Bone marrow (tissue), 2 donors: ENCODE measurements at places on chromosomes 2 and 18.

- no peak for DNase-seq
Observed at GRCh38 chr2:46952171-46952570, 36.6 kb upstream of the MCFD2 start.

GRCh38 chr2:132252191-132252893, 90.6 kb upstream of the ANKRD30BL start:
- DNase-seq = no peak

GRCh38 chr2:223884399-223884798, 47.0 kb upstream of the AP1S3 start:
- no peak for DNase-seq

- DNase-seq = no peak
Observed at GRCh38 chr2:75098856-75099255, 100.5 kb downstream of the TACR1 start.

DNA sequence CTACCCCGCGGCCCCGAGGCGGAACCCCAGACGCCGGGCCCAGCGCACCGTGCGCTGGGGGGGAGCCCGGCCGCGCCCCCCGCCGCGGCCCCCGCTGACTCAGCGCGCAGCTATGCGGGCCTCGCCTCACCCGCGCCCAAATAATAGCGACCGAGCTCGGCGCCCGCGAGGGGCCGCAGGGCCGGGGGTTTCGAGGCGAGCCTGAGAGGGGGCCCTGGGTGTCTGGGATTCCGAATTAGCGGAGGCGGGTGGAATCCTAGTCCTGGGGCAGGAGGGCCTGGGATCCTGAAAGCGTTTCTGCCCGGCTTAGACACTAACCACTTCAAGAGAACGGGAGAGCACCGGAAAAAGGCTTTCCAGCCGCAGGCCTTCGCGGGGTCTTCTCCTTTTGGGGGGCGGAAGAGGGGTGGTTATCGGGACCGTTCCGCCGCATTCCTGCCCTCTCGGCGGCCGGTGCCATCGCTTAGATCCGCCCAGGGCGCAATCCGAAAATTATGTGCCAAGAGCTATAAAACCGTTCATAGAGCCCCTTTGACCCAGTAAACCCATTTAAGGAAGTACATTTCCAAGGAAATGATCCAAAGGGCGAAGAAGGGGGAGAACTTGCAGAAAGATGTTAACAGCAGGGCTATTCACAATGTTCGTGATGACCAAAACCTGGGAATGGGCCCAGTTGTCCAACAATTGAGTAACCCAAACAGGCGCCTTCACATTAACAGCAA, 681 bp upstream of the ROCK2 start:
- DNase-seq = peak; percentile 56

GRCh38 chr18:32010124-32010721, 8.4 kb upstream of the RNF125 start:
- DNase-seq = no peak

DNA sequence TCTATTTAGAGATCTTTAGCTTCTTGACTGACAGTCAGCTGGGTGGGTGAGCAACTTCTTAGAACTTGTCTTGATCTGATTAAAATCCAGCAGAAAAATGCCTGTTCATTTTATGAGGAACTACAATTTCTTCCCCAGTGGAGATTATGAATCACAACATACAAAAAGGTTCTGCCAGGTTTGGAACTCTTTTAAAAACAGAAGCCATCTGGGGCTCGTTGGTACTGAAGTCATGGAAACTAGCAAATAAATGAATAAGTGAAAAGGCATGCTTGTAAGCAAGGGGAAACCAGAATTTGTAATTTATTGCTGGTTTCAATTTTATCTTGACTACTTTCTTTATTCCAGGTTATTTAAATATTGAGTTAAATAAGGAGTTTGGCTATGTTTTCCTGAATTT, 767.4 kb downstream of the MBD2 start:
- DNase-seq = no peak

GRCh38 chr2:147594038-147594437, 250.8 kb upstream of the ACVR2A start:
- DNase-seq = no peak

DNA sequence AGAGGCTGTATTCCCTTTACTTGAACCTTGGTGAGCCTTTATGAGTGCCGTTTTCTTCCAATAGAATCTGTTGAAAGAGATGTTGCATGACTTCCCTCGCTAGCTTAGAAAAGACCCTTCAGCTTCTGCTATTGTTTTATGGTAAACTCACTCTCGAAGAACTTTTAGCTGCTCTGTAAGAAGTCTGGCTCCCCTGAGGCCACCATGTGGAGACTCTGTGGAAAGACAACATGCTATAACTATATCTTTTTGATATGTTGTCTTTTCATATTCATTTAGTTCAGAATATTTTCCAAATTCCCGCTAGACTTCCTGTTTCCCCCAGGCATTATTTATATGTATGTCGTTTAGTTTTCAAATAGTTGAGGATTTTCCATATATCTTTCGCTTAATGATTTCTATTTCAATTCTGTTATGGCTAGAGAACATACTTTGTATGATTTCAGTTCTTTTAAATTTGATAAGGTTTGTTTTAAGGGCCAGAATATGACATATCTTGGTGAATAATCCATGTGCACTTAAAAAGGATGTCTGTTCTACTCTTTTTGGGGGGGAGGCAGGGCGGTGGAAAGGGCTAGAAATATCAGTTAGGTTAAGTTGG, 64.1 kb downstream of the PTPN4 start:
- no peak for DNase-seq

DNA sequence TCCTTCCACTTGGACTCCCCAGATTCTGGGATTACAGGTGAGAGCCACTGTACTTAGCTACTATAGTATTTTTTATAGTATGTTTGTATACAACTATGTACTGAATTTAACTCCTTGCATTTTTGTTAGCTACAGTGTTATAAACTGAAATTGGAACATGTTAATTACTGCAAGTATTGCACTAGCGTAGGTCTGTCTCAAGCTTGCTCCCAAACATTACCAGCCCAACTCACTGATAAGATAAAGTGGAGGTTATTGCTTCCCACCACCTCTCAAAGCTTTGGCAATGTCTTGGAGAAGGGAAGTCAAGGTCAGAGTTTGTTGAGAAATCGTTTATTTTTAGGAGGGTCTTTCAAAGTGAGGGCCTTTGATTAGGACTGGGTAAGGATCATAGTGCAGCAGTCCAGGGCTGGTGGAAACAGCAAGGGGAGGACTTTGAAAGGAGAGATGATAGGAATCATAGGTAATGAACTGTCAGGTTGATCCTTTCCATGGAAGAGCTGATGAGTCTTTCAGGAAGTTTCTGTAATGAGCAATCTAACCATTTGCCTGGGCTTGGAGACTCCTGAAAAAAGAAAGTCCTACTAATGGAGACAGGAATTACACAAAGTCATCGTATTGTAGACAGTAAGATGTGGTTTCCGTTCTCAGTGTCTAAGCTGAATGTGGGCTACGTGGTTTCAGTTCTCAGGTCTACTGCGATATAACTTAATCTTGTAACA, 257.1 kb downstream of the MYO3B start:
- DNase-seq = no peak

- DNase-seq = no peak
Observed at GRCh38 chr2:156125018-156125417, 207.5 kb downstream of the NR4A2 start.

GRCh38 chr2:54122939-54123338, 7.5 kb downstream of the ACYP2 start:
- DNase-seq = no peak

DNA sequence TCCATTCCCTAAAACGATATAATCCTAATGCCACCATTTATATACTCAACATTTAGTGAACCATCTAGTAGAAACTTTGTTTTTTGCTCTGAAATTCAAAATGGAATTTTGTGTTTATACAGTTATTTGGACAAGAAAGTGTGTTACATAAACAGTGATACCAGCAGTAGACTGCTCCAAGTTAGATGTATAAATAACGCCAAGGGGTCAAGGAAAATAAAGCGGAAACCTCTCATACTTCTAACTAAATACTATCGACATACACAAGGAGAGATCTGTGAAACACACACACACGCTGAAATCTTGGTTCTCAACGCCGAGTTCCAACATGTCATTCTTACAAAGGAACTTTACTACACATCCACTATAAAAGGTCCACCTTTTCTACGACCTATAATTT, 1.2 kb downstream of the TXNL1 start:
- no peak for DNase-seq

DNA sequence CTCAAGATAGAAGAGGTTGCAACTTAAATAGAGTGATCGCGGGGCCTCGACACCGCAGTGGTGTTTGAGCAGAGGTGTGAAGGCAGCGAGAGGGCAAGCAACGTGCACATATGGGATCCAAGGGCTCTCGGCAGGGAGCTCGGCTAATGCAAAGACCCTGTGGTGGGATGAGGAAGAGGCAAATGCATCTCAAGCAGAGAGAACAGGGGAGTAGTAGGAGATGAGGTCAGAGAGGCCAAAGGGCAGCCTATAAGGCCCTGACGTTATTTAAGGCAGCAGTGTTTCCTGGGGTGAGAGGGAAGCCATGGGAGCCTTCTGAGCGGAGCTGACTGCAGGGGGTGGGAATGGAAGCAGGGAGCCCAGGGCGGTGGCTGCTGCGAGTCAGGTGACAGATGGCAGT, 74.5 kb downstream of the MRPS9 start:
- no peak for DNase-seq

GRCh38 chr2:183490914-183491313, 366.7 kb downstream of the NUP35 start:
- no peak for DNase-seq

GRCh38 chr2:234481301-234481700, 15.6 kb downstream of the ARL4C start:
- DNase-seq = no peak

DNA sequence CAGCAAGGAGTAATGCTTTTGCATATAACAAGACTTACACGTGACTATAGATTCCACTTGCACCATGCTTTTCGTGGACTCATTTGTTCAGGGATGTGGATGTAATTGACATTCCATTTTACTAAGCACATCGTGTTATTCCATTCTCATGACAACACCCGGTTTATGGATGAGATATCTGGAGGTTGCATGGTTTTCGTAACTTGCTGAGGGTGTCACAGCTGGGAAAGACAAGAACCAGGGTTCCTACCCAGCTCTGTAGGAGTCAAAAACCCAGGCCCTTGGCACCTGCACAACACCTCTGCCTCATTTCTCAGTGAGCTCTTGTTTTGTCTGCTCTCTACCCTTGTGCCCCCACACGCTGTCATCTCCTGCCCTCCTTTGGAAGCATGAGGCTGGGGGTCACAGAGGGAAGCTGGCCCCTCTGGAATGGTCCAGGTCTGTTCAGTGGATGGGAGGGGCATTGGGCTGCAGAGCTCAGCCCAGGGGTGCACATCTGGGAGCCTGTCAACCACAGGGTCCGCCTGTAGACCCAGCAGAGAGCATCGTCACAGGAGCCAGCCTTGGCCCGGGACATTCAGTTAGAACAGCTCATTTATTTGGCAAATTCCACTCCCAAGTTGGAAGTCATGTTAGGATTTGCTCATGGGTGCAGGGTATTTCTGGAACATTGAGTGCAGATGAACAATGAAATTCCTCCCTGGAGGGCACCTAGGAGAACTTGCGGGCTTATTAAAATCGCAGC, 120.1 kb upstream of the TWIST2 start:
- DNase-seq = no peak

GRCh38 chr2:167510071-167510759, 621.9 kb downstream of the XIRP2 start:
- no peak for DNase-seq

DNA sequence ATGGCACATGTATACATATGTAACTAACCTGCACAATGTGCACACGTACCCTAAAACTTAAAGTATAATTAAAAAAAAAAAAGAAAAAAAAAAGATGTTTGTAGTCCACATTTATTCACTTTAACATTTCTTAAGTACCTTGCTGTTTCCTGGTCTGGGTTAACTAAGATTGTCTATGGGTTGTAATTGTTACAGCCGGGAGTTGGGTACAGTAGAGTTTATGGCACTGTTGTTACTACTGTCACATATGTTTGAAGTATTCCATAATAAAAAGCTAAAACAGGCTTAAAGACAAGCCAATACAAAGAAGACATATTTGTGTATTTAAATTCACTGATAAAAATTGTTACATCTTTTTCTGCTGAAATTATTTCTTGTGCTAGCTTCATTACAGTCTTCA, 36.2 kb downstream of the GCC2 start:
- DNase-seq = no peak

- no peak for DNase-seq
Observed at GRCh38 chr2:131143803-131144202, 38.7 kb downstream of the PLEKHB2 start.

GRCh38 chr2:231634951-231635875, 42.5 kb downstream of the TEX44 start:
- no peak for DNase-seq

GRCh38 chr2:16774091-16774490, 108.5 kb upstream of the CYRIA start:
- no peak for DNase-seq

DNA sequence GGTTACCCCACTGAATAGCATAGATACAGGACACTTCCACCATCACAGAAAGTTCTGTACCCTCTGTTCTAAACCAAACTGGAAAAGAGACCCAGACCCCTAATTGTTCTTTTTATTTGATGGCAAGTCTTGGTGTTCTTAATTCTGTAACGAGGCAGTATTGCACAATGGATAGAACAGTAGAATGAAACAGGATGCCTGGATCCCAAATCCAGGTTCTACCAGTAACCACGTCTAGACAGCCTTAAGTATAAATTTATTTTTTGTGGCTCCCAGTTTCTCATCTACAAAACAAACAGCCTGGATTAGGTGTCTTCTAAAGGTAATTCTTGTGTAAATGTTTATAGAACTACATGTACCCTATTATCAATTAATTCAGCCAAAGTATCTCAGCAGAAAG, 23.7 kb downstream of the SMC6 start:
- DNase-seq = no peak

DNA sequence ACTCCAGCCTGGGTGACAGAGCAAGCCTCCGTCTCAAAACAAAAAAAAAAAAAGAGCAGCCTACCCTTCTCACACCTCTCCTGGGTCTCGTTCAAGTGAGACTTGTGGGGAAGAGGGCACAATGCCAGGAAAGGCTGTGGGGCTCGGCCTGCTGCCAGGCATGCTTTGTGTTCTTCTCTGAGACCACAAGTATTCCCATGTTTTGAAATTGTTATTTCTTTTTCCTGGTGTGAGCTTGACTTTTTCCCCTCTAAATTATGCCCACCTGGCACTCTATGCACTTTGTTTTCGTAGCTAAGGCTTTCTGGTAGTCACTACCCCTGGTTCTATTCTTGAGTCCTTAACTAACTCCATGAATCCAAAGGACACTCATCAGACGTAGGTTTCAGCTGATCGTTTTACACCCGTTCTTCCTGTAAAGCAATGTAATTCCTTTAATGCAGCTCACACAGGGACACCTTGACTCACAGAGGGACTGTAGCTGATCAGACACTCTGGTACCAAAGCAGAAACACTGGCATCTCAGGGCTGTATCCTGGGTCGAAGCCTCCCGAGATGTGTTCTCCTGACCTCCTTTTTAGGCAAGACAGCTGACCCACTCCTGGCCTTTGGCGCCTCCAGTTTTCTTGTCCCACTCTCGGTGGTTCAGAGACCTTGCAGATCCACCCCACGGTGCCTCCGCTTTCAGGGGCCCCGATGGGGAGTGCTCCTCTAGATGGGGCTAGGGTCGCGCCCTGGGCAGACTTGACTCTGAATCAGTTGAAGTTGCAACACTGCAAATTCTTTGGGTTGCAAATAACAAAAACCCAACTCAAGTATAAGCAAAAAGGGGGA, 193.3 kb upstream of the AGAP1 start:
- no peak for DNase-seq

GRCh38 chr2:30622452-30622851, 175.4 kb downstream of the LCLAT1 start:
- DNase-seq = no peak

GRCh38 chr2:144448389-144449027, 71.4 kb downstream of the ZEB2 start:
- DNase-seq = no peak

GRCh38 chr18:35371412-35372195, 5.5 kb downstream of the ZNF396 start:
- DNase-seq = no peak

GRCh38 chr2:82282111-82282882, 1977.7 kb upstream of the LRRTM1 start:
- no peak for DNase-seq
